Activated CD4-positive, alpha-beta T cell treated with anti-CD3 and anti-CD28 coated beads, Interleukin-2, amount 10 ng/mL, durations not matched to agents 7 days and 5 days (primary cell): ENCODE measurements at places on chromosomes 5 and 9.

- DNase-seq: no peak
Observed at GRCh38 chr9:107492381-107492970, 2.9 kb upstream of the KLF4 start.

DNA sequence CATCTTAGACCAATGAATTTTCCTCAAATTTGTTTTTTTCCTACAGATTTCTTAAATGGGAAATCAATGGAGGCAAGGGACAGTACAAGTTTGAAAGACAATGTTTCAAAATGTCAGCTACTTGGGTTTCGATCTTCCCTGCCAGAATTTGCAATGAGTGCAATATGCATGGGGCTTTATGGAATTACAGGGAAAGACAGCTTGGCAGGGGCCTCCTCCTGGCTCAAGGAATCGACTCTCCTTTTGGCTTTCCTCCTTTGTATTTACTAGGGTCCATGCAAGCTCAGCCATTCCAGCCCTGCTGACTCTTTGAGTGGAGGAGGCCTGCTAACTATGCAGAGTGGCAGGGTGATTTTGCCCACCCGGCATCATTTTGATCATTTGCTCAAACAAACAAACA is 63.2 kb downstream of the MED27 start:
- DNase-seq: no peak

DNA sequence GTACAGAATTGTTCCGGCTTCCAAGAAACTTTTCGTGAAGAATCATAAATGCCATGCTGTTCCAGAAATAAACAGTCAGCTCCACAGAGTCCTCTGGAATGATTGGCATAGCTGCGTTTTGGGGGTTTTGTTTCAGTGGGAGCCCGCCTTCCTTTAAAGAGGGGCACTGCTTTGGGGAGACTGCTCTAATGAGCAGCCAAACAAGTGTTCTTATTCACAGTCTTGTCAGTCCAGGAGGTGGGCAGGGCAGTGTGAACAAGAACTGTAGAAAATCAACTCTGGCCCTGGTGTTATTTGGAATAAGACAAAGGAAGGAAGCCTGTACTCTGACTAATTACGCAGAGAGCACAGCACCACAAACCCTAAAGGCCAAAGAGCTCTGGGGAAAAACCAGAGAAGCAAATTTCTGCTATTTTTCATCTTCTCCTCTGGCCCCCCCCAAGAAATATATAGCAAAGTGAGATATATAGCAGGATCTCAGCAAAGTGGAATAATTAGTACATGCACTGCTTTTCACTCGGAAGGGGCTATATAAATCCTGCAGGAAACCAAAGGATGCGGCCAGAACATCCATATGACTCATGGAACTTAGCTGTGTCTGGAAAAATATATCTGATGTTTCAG is 92.9 kb downstream of the GLDC start:
- DNase-seq: no peak

DNA sequence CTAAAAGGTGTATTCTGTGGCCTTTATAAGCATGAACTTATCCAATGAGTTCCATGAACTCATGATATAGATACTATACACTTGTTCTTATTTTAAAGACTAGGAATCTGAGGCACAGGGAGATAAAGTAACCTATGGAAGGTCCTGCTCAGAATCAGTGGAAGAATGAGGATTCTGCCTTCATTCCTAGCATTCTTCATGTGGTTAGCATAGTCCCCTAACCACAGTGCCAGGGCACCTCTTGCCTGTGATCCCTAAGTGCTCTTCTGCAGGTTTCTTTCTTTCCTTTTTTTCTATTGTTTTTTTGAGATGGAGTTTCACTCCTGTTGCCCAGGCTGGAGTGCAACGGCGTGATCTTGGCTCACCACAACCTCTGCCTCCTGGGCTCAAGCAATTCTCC is 174.1 kb downstream of the C9orf152 start:
- DNase-seq: no peak

DNA sequence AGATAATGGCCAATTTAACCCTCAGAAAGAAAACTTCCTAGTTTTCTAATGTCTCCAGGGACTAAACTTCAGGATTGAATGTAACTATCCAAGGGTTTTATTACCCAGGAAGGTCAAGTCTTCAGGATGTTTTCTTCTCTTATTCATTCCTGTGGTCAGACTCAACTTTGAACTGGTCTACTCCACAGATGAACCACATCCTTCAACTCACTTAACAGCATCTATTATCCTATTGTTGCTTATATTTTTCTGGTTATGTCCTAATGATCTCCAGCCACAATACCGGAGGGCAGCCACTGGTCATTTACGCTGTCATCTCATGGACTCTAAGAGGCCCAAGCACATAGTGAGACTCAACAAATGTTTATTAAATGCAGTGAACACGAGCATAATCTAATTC is 47.2 kb upstream of the LIFR start:
- no peak for DNase-seq

- DNase-seq: no peak
Observed at GRCh38 chr5:20359377-20359776, 371.4 kb upstream of the CDH18 start.

- peak; percentile 27 for DNase-seq
Observed at GRCh38 chr5:164013077-164013670, 507.8 kb downstream of the MAT2B start.

DNA sequence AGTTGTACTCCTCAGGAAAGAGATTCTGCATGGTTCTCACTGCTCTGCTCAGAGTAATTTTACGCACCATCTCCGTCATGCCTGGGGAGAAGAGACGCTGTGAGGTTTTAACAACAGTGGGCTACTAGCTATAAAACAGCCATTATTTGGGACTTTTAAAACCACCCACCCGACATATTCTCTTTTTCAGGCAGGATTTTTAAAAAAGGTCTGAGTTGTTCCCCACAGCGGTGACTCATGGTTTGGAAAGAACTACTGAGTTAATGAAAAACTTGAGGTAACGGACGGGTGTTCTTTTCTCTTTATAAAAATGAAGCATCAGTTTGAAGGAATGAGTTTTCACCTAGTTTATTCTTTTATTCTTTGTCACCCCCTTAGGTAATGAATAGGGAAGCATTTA is 61.3 kb downstream of the TTLL11 start:
- no peak for DNase-seq

DNA sequence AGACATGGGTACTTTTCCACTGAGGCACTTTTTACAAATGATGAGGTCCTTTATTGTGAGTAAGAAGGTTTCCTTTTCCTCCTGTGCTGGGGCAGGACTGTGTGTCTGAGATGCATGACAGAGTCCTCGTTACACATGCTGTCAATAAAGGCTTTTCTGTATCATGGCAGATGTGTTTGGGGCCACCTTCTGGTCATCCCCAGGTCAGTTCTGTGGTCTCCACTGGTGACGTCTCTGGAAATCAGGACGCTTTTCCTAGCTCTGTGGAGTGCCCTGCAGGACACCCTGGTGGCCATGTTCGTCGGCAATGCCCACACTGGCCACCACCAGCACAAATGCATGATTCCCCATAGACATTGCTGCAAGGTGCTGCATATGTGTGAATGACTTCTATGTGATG is 2.8 kb downstream of the CMBL start:
- DNase-seq: no peak

GRCh38 chr5:54595721-54596120 is 78.2 kb downstream of the SNX18 start:
- no peak for DNase-seq

DNA sequence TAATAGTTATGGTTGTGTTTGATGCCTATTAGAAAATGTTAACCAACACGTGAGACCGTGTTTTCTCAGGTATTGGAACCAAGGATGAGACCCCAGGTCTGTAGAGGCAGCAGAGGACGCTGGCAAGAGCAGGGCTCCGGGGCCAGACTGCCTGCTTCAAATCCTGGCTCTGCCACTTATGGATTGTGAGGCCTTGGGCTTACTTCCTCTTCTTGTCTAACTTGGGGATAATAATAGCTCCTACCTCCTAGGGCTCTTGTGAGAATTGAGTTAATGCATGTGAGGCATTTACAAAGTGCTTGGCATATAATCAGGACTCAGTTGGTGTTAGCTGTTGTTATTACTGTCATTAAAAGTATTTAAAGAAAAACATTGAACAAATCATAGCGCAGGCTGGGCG is 85.5 kb upstream of the PITX1 start:
- DNase-seq: no peak

DNA sequence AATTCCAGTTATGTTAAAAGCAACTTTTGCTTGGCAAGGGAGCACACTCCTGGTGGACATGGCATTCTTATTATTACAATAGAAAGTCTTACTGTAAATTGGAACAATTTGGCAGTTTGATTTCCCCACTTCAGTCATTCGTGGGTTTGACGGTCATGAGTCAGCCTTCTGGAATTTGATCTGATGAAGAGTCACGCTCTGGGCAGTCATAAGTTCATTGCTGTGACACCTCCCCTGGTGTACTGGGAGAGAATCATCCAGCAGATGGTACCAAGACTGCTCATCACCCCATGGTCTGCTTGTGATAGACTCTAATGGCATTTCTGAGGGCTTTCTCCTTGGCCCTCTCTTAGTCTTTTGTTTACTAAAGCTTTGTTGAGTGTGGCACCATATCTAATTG is 53.8 kb downstream of the GLRA1 start:
- DNase-seq: no peak

DNA sequence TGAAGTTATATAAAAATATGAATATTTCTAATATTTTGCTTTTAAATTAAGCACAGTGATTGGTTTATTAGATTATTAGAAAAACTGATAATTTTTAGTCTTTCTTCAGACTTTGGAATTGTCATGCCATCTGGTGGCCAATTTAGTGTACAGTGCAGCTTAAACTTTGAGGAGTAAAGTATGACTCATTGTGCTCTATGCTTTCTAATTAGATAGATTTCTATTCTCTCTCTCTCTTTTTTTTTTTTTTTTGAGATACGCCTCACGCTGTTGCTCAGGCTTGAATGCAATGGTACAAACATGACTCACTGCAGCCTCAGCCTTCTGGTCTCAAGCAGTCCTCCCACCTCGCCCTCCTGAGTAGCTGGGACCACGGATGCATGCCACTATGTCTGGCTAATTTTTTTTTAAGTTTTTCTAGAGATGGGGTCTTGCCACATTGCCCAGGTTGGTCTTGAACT is 42.1 kb upstream of the GPR21 start:
- DNase-seq: peak; percentile 46

GRCh38 chr9:22169243-22169642 is 160.1 kb upstream of the CDKN2B start:
- no peak for DNase-seq

DNA sequence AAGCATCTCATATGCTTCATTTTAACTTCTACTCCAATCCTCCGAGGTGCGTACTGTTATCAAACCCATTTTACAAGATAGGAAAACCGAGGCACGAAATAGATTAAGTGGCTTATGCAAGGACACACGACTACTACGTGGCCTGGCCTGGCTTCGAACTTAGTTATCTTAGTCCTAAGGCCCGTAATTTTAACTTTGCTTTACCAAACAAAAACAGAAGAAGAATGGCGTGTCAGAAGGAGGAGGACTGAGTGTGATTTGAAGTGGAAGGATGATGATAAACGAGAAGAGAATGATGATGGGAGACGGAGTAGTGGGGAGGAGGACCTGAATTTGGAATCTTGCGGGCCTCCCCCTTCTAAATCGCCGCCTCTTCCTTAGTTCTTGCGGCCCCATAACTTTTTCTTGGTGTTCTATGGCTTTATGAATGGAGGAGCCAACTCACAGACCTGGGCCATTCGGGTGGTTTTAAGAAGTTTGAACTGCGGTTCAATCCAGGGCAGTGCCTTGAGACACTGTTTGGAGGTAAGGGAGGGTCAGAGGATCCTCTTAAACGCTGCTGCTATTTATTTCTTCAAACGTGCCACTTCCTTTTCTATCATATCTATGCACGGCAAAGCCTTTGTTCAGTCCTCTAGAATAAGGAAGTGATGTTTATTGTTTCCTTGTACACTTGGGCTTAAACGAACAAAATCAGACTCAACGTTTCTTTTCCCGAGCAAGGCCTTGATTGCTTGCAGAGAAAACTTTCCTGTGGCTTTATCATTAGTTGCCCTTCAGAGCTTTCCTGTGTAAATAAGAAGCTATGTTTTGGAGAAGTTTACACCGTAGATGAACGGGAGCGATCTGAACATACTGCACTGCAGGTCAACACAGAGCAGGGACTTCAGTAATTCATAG is 795 bp downstream of the CNOT8 start:
- DNase-seq: peak; percentile 28

GRCh38 chr9:6833518-6834192 is 75.9 kb downstream of the KDM4C start:
- no peak for DNase-seq

DNA sequence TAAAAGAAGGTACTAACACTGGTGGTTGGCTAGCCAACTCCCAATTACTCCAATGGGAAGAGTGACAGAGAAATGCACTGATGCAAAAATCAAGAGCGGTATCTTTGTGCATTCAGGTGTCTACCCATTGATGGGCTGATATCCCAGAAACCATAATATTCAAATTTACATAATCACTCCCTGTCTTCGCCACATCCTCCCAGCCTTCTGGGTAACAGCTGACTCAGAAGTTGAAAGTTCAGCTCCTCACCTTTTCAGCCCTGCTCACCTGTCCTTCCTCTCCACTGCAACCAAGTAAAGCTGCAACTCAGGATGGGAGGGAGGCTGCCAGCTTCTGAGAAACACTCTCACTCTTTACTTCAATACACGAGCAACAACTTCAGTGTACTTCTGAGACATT is 6.9 kb downstream of the SUSD1 start:
- DNase-seq: peak; percentile 16

DNA sequence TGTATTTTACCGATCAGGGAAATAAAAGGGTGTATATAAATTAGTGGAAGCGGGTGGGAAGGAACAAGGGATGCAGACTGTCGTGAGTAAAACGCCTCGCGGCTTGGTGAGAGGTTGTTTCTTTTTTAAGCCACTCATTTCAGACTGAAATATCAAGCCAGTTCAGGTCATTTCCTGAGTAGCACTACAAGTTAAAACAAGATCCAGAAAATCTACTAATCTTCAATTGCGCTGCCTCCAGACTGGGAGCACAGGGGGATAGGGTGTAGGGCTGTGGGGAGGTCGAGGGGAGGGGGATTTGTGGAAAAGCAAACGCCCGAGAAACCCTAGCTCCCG is 140.8 kb downstream of the TSSK1B start:
- peak; percentile 18 for DNase-seq

- DNase-seq: no peak
Observed at GRCh38 chr5:138468133-138468965, 3.1 kb downstream of the EGR1 start.

DNA sequence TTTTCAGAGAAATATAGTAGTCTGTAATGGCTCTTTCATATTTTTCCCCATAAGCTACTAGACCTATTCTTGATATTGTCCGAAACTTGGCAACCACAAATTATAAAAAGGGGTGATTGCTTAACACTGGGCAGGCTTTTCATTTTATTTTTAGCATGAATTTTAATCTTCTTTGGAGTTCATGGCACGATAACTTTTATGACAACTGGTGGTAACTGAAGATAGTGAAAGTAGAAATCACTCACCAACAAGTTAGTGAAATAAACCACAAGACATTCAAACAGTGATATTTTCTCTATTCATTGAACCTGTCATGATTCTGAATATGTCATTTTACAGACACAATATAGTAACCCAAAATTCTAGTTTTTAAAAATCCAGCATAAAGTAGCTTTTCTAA is 213.9 kb downstream of the PRDM9 start:
- DNase-seq: no peak

DNA sequence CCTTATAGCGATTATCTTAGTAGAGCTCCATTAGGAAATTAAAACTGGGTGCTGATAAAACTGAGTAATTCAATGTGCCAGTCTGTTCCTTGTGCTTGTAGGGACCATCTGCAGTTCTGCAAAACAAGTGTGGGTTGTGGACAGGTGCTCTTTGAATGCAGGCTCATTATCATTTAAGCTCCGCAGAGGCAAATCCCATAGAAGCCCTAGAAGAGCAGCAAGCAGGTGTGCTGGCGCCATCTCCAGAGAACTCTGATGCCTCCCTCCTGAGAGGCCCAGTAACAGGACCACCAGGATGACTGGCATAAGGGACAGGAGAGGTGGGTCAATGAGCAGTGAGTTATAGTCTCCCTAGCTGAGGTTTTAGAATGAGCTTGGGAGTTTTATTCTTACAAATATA is 1342.4 kb upstream of the DMAC1 start:
- no peak for DNase-seq
